ENCODE measurements at places on chromosomes 5 and 9.
A peak's percentile ranks its signal among the peaks of the same experiment; 100 is the strongest.

DNA sequence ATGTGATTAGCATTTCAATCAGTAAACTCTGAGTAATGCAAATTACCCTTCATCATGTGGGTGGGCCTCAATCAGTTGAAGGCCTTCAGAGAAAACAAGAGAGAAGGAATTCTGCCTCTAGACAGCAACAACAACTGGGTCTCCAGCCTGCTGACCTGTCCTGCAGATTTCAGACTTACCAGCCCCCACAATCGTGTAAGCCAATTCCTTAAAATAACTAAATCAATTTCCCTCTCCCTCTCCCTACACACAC, 41.7 kb upstream of the FBXW11 start:
- DNase-seq: no peak

DNA sequence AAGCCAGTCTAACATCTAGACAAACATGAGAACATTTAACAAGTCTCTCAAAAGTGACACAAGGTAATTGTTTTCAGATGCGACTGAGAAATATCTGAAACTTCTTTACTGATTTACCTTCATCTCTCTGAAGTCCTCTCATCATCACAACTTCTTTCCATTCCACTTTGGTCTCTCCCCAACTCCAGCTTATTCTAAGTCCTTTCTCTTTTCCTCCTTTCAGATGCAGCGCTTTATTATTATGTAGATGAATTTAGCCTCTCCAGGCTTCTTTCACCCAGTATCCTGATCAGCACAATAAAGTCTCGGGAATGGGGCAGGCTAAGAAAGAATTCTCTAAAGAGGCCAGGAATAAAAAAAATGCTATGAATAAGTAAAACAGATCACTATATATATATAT, 128.0 kb downstream of the KCTD16 start:
- no peak for DNase-seq

DNA sequence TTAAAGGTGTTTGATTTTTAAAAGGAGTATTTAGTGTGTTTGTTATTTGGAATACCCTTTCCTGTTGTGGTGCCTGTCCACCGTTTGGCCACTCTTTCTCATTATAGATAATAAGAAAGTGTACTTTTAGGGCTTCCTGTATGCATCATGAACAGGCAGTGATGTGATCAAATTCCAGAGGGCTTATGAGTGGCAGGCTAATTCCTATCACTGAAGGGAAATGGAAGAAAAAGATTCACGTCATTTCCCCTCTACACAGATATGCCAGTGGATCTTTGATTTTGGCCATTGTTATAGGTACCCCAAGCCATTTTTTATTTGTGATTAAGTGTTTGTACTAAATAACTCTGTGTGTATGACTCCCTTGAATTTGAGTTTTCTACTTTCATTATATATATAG, 37.1 kb downstream of the RPS6 start:
- DNase-seq: no peak

DNA sequence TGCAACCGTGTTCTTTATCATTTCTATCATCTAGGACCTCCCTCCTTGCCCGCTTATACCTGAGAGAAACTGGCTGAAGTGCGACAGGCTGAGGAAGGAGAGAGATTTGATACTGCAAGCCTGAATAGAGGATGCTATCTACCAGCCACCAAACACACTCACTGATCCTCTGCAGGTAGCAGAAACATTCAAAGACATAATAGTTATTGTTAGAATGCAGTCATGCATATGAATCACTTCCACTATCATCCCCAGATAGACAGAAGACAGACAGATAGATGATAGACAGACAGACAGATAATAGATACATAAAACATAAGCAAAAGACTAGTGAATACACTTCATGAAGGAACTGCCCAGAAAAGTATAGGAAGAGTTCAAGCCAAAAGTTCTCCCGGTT, 32.9 kb downstream of the FAM81B start:
- no peak for DNase-seq

DNA sequence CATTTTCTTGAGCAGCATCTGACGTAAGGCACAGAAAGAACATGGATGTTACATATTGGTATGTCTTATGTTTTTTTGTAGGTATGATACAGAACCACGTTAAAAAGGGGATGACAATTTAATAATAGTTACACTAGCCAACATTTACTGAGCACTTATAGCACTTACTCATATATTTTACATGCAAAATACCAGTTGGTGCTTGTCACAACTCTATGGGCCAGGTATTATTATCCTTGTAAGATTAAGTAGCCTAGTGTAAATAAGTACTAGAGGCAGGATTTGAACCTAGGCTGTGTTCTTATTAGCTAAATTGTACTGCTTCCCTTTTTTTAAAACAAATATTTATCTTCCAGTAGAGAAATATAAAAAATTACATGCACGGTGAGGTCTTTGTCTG, 83.5 kb downstream of the RANBP17 start:
- no peak for DNase-seq

DNA sequence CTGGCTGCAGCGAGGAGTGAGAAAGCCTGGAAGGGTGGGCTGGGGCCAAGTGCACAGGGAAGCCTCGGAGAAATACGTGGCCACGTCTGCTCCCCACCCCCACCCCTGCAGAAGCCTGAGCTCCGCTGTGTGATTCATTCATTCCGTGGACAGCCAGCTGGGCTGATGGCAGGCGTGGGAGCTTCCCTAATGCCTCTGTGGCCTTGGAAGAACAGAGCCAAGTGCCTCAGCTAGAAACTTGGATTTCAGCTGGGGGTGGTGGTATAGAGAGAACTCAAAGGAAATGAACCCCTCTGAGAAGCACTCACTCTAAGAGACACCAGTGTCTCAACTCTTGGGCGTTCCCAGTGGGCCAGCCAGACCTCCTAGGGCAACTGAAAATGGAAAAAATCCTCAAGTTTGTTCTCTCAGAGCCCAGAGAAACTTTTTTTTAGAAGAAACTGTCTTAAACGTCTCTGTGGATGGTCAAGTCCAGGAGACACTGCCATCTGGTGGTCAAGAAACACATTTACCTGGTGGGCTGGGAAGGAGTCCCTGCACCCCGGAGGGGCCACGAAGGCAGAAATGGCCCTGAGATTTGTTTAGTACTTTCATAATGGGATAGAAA, 18.0 kb downstream of the ATOX1 start:
- peak; percentile 83 for DNase-seq

- peak; percentile 22 for DNase-seq
These were observed 238.4 kb downstream of the TRPM3 start for GRCh38 chr9:70883056-70883455.

GRCh38 chr9:136977649-136978072, 357 bp downstream of the PTGDS start:
- DNase-seq: no peak

DNA sequence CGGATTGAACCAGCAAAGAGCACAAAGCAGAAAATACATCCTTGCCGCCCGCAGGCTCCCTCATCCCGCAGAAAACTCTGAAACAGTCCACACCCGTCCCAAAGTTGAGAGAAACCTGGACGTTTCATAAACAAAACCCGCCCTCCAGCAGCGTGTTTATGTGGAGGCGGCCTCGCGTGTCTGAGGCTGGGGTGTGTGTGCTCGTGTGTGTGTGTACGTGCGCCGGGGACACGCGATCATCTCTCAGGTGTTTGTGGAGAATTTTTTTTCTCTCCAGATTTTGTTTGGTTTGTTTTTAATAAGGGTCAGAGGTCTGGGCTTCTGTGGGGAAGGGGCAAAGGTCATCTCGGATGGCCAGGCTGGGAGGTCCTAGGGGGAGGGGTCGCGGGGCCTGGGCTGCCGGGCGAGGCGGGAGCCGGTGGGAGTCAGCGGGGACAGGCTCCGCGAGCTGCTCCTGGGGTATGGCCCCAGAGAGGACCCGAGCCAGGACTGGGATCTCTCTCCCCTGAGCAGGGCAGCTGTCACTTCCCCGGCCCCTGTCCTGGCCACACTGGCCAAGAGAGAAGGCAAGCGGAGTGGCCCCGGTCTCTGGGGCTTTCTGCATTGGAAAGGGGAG, 206.4 kb downstream of the C9orf50 start:
- DNase-seq: peak; percentile 55

DNA sequence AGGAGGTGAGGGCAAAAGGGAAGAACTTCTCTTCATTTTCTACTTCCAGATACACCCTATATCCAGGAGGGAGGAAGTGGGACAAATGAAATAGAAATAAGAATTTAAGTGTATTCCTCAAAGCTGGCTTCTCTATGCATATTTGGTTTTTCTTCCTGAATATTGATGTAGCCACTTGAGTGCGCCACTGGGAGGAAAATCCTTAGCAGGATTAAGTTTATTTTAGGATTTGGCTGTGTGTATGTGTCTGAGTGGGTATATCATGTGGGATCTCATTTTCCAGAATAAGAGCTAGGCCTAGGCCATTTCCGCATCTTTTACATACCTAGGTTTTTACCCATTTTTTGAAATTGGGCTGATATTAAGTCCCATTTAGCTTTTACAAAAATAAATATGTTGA, 42.5 kb downstream of the MAP1B start:
- no peak for DNase-seq

- DNase-seq: peak; percentile 91
These were observed 98.3 kb upstream of the BOD1 start for GRCh38 chr5:173714551-173715428.

GRCh38 chr5:6788956-6789649, 75.9 kb downstream of the TENT4A start:
- DNase-seq: peak; percentile 18

DNA sequence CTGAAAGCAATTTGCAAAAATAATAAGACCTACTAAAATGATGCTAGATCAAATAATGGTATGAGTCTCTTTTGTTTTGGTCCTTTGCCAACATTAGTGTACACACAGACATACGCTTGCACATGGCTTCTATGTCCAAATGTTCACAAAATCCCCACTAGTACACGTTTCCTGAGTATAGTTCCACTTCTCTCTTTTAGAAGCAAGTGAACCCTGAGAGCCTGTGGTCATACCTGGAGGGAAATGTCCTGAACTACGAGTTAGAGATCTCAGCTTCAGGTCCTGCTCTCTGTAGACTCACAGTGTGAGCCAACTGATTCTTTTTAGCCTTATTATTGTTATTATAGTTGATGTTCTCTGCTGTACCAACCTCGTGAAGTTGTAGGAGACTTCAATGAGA, 47.3 kb upstream of the ACTBL2 start:
- DNase-seq: no peak

GRCh38 chr5:131005963-131006684, 158.9 kb downstream of the HINT1 start:
- DNase-seq: no peak

DNA sequence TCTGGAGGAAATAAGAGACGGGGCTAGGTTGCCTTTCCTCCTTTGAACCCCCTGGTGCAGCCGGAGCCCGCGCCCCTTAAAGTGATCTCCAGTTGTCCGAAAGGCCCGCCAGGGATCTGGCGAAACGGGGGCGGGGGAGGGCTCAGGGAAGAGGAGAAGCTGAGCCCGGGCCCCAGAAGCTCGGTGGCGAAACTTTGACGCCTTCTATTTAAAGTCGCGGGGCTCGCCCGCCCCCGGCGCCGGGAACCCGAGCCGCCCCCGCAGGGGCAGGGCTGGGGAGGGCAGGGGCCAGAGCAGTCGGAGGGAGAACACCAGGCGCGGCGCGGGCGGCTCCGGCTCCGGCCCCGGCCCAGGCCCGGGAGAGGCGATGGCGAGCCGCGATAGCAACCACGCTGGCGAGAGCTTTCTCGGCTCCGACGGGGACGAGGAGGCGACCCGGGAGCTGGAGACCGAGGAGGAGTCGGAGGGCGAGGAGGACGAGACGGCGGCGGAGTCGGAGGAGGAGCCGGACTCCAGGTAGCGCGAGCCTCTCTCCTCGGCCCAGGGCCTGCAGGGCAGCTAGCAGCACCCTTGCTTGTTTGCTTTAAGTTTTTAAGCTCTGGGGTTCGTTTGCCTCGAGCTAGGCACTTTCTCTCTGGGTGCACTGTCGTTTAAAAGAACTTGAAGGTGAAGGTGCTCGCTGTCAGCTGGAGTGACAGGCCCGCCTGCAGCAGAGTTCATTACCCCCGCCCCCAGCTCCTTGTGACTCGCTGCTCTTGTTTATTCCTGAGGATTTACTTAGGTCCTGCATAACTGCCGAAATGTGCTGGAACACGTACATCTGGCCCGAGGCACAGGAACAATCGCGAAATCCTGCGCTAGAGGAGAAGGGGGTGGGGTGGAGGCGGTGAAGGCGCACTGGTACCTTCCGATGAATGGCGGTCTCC, at the start of gene CMYA5:
Gene CMYA5 (plus strand): TSS at position 296 of the 926 bp plus-strand sequence. CDS start 72 bp downstream, at position 368.
- DNase-seq: peak; percentile 61

GRCh38 chr5:176353533-176353932, 8.0 kb downstream of the KIAA1191 start:
- DNase-seq: no peak

DNA sequence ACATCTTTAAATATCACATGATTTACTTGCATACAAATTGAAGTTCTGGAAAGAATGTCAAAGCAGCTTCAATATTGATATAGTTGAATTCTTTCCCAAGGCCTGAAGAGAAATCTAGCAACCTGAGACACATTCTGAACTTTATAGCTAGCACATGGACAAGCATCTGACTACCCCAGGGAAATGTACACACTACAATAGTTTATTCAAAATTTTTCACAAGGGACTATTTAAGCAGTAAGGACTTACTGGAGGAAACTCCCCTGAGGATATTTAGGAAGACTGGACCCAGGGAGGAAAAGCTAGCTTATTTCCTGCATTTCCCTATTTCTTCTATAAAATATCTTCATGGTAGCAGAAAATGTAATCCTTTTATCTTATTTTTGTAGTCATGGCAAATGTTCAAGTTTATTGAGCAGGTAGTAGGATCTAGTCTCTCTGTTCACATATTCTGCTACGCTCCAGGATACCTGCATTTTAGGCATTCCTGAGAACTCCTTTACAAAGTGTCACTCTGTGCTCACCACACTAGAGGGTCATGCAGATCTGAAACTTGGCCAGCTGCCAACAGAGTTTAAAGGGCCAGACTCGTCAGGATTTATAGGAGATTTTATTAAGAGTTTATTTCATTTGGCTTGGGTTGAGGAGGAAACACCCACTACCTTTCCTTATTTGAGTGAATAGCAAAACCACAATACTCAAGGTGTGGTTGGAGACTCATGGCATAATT, 348.4 kb upstream of the FTMT start:
- DNase-seq: no peak

DNA sequence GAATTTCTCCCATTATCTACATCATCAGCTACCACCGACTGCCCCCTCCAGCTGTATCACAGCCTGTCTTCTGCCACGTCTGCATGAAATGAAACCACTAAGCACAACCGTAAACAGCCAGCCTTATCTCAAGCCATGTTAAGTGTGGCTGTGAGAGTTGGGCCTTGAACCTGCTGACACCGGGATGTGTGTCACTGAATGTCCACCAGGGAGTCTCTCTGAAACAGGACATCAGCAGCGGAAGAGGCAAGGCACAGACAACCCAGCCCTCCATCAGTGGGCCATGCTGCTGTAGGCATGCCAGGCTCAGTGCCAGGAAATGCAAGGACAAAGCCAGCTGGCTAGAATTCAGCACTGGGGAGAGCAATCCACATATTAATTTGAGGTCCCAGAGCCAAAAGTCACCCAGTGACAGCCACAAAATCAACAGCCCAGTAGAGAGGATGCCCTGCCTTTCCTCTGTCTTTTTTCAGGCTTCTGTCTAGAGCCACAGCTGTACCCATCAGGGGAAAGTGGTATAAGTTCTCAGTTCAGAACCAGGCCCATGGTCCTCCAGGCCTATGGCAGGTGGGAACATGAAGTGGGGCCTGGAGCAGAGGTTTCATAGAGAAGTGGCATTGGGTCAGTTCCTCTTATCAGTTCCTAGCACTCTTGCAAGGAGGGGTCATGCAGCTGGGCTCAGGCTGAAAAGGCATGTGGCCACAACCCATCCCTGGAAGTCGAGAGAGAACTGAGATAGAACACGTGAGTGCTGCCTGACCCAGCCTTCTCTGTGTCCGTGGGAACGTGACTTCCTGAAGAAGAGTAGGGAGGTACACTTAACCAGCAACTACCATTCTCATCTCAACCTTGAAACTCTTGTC, 199.4 kb downstream of the ESM1 start:
- DNase-seq: peak; percentile 26

Data from AG20443 (cell line).